NCI-H1048 (cell line): ENCODE measurements at places on chromosomes 1 and 21.
A peak's percentile ranks its signal among the peaks of the same experiment; 100 is the strongest.

DNA sequence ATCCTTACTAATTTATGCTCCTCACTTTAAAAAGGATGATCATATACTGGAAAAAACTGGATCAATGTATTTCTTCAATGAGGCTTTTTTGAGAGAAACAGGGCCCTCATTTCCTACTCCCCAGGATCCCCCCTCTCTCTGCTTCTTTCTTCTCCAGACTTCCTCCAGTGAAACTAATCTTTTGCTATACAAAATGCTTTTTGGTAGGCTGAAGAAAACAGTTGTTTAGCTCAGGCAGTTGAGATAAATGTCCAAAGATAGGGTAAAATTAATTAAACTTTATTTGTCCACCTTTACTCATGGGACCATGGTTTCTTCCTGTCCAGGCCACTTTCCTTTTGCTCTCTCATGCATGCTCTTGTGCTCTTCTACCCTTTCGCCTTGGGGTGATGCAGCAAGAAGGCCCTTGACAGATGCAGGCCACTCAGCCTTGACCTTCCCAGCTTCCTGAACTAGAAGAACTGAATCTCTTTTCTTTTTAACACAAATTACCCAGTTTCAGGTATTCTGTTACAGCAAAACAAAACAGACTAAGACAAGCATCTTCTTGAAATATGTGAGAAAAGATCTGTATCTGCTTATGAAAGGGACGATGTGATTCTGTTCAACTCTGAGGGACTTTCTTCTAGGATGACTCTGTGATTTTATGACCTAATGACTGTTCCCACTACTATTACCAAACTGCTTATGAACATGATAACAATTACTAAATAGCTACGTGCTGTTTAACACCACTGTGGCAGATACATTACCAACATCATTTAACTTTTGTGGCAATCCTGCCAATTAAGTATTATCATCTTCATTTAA, 63.7 kb downstream of the NVL start:
- DNase-seq, result no peak

DNA sequence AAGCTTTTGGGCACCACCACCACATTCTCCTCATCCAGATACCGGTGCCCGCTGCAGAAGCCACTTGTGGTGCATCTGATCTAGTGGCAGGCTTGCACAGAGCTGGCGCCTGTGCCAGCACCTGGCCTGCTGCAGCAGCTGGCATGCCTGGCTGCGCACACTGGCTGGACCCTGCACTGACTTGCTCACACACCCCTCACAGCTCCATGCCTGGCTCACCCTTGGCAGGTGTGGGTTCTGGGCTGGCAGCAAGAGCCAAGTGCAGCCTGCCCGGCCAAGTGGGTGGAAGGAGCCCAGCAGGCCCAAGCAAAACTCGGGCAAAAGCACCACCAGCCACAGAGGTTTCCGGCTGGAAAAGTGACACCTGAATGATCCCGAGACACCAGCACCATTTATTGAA, 315.7 kb upstream of the RRP15 start:
- DNase-seq, result no peak

GRCh38 chr1:212060632-212061472, 25.3 kb downstream of the DTL start:
- no peak for DNase-seq

DNA sequence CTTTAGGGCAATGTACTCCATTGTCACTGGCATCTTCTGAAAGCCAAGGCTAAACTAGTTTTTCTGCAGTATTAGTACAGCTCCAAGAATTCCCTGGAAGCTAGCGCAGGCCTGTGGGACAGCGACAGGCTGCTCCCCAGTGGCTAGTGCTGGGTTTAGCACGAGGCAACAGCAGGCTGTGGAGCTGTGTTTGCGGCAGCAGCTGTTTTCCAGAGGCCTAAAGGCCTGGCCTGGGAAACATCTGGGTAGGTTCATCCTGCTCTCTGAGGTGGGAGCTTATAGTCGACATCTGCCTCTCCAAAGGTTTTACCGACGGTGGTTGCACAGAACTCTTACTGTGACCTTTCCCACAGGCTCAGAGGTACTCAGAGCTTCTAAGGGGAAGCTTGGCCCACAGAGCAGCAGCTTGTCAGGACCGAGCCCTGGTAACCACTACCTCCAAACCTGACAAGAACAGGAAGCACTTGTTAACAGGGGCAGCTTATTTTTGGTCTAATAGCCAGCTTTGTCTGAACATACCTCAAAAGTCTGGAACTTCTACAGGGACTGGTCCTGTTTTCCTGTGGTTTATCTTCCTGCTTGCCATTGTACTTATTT, 17.2 kb downstream of the CC2D1B start:
- no peak for DNase-seq

DNA sequence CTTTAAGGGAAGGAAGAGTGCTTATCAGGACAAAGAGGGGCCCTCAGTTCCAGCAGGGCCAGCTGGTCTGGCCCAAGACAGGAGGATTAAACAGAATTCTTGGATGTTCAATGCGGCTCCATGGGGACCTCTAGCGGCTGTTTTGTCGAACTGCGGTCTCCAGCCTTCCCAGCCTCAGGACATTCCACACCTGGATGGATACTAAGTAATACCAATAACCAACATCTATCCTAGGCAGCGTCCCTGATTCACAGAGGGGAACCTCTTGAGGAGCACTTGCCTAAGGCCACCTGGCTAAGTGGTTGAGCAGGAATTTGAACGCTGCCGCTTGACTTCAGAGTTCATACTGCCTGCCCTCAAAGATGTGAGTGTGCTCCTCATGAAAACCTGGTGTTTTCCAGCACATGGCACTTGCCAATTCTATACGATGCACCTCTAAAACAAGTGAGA, 15.5 kb upstream of the CD247 start:
- DNase-seq, result peak; percentile 63

DNA sequence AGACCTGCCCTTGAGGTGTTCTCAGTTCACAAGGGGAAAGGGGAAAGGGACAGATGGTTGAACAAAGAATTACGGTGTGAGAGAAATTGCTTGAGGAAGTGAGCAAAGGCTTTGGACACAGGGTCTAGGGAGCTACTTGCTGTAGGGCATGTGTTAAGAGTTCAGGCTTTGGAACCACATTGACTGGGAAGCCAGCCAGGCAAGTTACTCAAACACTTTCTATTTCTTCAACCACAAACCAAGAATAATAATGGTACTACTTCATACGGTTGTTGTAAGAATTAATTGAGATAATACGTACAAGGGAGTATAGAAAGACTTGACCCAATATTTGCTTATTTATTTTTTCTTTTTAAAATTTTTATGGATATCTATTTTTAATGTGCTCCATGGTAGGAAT, 26.6 kb downstream of the AK4 start:
- DNase-seq, result no peak

GRCh38 chr1:25874635-25875153, 814 bp downstream of the PAQR7 start:
- no peak for DNase-seq

- DNase-seq, result no peak
Observed at GRCh38 chr1:10178597-10179405, 31.6 kb upstream of the KIF1B start.

- DNase-seq, result no peak
Observed at GRCh38 chr1:201900476-201900875, 11.8 kb downstream of the SHISA4 start.

DNA sequence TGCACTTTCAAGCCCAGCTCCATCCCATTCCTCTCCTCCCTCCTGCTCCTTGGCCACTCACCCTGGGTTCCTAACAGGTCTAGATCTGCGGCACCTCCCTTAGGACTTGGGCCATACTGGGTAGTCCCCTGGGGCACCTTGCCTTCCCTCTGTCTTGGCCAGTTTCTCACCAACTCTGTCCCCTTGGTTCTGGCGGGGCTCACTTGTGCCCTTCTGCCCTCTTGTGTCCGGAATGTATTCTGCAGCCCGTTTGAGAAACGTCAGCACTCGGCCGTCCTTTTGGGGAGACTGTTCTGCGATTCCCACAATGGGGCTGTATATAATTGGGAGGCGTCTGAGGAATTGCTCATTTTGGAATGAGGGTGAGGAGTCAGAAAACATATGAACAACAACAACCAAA, 162.4 kb downstream of the ZSCAN20 start:
- no peak for DNase-seq

DNA sequence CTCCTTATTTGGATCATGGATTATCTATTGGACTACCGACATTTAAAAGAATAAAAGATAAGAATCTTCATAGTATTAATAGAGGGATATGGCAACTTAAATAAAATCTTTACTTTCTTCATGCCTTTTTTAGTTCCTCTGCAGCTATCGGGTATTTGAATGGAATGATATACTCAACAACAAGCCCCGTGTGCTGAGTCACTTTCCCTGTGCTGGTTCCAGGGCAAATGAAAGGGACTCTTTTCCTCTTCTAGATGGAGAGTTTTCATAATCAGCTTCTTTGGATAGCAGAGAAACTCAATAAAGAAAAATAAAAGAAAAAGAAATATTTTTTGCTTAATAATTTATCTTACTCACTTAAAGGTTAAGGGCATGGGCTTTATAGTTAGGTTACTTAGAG, 213.7 kb downstream of the LRRC40 start:
- no peak for DNase-seq

GRCh38 chr1:7301664-7301981, 469.5 kb upstream of the VAMP3 start:
- no peak for DNase-seq

GRCh38 chr1:227948493-227949260, 945 bp upstream of the WNT9A start:
- no peak for DNase-seq

- no peak for DNase-seq
Observed at GRCh38 chr1:53583868-53584776, 124.9 kb downstream of the DMRTB1 start.

- no peak for DNase-seq
Observed at GRCh38 chr1:75079538-75080290, 54.5 kb upstream of the LHX8 start.

GRCh38 chr1:52633291-52633754, 355 bp downstream of the SHISAL2A start:
- DNase-seq, result no peak

DNA sequence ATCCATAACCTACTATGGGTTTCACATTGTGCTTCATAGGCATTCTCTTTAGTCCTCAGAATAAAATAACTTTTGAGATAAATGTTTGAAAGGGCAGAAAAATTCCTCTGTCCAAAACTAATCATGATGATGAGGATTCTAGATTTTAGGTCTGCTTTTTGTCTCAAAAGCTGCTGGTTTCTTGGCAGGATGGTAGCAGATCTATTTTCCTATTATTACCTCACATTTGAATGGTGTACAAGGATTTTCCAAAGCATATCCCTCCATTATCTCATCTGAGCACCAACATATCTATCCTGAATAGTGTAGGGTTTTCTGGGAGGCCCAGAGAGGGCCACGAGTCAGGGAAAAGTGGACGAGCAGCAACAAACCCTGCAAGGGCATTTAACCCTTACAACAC, 201.9 kb downstream of the PLPP3 start:
- DNase-seq, result no peak

DNA sequence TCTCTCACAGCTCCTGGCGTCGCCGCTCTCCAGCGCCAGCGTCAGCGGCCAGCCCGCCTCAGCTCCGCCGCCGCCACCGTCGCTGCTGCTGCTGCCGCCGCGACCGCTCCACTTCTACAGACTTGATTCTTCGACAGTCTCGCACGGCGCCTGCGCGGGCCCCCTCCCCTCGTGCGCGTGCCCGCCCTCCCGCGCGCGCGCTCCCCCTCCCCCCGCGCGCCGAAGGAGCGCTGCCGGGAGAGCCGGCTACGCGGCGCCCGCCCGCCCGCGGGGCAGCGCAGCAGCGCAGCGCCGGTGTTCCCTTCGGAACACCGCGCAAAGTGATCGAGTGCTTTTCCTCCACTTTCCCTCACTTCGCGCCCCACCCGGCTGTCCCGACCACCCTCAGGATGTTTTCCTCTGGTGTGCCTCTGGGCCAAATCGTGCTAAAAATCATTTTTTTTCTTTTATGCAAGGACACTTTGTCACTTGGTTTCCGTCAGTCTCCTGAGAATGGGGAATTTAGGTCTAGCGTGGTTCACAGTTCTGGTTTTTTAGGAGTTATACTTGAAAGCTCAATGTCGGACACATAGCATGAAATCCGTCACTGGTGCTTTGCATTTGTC, at the start of gene IRF2BP2:
IRF2BP2 (minus strand) TSS at position 118 of the 605 bp plus-strand sequence. CDS start 684 bp downstream, outside the sequence.
- DNase-seq, result peak; percentile 77

GRCh38 chr1:244019982-244020485, 31.0 kb upstream of the ZBTB18 start:
- no peak for DNase-seq

DNA sequence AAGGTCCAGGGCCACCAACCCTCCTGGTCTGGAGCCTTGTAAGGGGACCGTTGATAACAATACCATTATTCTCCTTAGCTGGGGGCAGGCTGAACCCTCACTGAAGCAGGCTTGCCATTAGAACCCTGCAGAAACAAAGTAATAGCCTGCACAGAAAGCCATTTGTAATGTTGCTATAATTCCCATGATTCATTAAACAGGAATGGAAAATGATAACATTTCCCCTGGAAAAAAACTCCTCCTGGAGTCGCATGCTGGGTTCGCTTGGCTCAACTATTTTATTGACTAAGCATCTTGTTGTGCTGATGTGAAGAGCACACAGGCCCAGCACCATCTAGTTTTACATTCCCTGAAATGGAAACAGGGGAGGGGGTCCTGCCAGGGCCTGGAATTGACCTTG, 155.6 kb upstream of the CSF3R start:
- DNase-seq, result no peak

DNA sequence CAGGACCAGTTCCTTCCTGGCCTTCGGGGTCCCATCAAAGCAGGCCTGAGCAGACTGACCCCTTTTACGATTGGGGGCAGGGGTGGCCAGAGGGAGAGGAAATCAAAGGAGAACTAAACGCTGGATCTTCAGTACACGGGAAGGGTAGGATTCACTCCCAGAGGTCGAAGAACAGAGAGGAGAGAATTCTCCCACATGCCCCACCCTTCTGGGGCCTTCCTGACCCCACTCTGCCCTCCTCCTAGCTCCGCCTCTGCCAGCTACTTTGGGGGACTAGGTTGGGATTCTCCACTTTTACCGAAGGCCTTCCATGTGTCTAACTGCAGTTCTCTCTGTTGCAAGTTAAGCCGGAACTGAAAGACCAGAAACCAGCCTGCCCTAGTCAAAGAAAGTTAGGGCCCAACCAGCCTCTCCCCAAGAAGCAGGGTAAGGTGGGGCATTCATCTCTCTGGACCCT, 654 bp upstream of the ARHGEF2 start:
- DNase-seq, result no peak

GRCh38 chr1:168693872-168694238, 35.2 kb downstream of the DPT start:
- no peak for DNase-seq

DNA sequence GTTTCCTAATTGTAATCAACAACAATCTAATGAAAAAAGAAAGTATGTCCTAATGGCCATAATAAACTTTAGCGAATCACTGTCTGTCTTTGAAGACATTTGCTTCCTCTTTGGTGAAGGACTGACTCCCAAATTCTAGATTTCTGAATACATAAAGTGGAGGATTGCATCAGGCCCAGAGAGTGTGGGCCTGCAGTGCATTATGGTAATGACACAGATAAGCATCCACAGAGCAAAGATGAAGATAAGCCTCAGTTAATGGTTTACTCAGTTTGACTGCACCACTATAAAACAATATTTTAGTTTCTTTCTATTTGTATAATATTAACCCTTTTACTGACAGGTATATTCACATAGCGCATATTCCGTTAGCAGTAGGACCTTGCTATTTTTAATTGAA, 365.5 kb downstream of the KCTD3 start:
- no peak for DNase-seq
